ENCODE measurements at places on chromosomes 4 and X.

DNA sequence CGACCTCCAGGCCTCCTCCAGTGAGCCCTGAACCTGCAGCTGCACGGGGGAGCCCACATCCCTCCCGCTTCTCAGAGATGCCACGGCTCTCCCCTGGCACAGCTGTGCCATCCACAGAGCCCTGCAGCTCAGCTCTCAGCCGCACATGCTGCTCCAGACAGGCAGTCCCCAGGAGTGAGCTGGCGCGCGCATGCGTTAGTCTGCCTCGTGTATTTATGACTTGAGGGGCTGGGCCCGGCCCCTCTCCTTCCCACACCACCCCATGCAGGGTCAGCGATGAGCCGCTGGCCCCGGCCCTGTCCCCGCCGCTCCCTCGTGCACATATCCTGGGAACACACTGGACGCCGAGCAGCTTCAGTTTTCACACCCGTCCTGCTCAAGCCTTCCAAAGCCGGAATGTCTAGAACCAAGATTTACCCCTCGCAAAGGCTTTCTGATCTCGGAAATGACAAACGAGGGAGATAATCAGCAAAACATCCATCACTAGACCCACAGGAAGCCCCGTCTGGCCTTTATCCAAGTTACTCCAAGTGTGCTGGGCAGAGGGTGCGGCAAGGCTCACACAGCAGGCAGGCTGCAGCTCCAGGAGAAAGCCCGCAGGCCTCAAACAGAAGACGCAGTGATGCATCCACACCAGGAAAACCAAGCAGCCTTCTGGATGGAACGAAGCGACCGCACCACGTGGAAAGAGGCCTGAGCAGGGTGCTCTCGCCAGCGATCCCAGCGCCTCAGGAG, 24.3 kb downstream of the GAK start:
- DNase-seq, result no peak

GRCh38 chr4:141395919-141396318, 175.2 kb downstream of the ZNF330 start:
- no peak for DNase-seq

- DNase-seq, result no peak
These were observed 131.4 kb downstream of the KLHL13 start for GRCh38 chrX:117985241-117985640.

DNA sequence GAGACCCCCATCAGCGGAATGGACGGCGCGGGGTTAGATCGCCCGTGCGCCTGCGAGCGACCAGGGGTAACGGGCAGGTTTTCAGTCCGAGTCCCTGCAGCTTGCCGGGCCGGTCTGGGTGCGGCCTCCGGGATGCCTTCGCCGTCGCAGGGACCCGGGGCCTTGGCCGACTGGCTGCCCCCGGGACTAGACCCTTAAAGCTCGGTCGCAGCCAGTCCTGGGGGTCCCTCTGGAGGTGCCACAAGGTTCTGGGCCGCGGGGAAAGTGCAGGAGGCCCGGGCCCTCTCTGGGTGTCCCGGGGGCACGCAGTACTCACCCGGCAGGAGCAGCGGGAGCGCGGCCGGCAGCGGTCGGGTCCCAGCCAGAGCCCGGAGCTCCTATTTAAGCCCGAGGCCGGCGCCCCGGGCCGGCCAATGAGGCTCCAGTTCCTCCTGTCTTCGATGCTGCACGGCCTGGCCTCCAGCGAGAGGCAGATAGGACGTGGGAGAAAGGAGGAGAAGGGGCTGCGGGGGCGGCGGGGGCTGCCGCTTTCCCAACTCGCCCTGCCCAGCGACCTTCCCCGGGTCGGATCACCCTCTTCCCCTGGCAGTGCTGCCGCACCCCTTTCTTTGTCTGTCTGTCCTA, at the start of gene SPON2:
Gene SPON2 (minus strand): TSS at position 356 of the 624 bp plus-strand sequence.
- DNase-seq, result no peak

GRCh38 chr4:86521373-86521969, 72.6 kb upstream of the PTPN13 start:
- DNase-seq, result no peak

DNA sequence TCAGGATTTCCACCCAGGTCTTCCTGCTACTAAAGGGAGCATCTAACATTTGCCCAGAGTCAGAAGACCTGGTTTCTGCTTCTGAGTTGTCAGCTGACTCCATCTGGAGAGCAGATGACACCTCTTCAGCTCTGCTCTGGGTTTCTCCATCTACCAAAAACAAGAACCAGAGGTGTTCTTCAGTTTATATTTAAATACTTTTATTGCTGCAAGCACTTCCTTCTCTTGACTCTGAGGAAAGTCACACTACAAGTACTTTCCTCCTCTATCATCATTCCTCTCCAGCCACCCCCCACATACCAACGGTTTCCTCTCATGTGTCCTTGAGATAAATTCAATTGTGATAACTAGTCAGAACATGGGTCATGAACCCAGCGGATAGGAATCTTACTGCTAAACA, 88.4 kb downstream of the PPP3CA start:
- DNase-seq, result no peak

DNA sequence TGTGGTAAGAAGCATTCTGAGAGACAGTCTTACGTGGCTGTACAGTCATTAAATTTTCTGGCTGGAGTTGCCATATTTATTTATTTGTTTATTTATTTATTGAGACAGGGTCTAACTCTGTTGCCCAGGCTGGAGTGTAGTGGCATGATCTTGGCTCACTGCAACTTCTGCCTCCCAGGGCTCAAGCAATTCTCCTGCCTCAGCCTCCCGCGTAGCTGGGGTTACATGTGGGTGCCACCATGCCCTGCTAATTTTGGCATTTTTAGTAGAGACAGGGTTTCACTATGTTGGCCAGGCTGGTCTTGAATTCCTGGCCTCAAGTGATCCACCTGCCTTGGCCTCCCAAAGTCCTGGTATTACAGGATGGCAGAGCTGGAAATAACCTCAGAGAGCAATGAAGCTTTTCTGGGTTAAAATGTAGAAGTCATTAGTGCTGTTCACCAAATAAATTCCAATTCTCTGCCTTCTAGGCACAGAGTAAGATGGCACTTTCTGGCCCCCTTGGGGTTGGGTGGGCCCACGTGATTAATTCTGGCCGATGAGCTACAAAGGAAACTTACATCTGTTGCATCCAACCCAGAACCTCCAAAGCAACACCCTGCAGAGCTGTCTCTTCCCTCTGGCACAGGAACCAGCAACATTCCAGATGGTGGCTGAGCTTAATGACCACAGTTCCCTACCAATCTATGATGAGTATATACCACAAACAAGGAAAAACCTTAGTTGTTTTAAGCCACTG, 4.5 kb downstream of the MRFAP1 start:
- no peak for DNase-seq

- DNase-seq, result no peak
These were observed 1279.7 kb upstream of the ADGRL3 start for GRCh38 chr4:59920416-59920815.

- DNase-seq, result no peak
These were observed 122.4 kb upstream of the PGRMC2 start for GRCh38 chr4:128410037-128410436.

DNA sequence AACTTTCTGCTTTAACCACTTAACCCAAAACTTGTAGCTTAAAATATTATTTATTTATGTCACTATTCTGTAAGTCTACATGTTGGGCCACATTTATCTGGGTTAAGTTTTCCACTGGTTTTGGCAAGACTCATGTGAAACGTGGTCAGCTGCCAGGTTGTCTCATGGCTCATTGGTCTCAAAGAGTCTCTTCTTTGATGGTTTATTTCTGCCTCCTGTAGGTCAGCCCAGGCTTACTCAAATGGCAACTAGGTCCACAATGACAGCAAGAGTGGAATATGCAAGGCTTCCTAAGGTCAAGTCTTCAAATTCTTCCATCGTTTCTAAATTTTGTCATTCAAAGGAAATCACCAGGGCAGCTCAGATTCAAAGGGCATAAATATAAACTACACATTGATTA, 828.7 kb downstream of the PCDH7 start:
- DNase-seq, result no peak

DNA sequence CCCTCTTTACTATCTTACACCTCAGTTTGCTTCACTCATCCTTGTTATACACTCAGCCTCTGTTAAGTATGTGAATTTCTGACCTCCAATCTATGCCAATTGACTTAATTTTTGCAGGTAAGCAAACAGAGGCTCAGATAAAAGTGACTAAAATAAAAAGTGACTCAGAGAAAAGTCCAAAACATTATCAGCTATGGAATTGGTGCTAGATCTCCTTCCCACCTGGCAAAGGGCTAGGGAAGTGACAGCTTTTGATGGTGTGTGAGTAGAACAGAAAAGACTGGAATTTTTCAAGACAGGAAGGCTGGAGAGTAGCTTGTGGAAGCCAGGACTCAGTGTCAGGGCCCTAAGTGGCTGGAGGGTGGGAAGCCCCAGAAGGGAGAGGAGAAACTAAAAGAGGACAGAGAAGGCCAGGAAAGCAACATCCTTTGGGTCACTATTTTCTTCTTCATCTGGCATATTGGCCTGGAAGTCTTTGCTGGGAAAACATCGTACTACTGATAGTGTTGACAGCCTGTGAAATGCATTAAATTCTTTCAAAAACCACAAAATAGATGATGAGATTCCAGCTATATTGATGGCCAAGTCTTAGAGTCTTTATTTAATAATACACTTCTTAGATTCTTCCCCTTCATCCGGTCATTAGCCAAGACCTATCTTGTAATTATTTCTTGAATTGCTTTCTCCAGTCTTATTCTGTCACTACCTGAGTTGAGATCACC, 392.8 kb downstream of the RAPGEF2 start:
- DNase-seq, result no peak

- DNase-seq, result peak; percentile 31
These were observed 39.0 kb upstream of the HGFAC start for GRCh38 chr4:3402491-3403347.

DNA sequence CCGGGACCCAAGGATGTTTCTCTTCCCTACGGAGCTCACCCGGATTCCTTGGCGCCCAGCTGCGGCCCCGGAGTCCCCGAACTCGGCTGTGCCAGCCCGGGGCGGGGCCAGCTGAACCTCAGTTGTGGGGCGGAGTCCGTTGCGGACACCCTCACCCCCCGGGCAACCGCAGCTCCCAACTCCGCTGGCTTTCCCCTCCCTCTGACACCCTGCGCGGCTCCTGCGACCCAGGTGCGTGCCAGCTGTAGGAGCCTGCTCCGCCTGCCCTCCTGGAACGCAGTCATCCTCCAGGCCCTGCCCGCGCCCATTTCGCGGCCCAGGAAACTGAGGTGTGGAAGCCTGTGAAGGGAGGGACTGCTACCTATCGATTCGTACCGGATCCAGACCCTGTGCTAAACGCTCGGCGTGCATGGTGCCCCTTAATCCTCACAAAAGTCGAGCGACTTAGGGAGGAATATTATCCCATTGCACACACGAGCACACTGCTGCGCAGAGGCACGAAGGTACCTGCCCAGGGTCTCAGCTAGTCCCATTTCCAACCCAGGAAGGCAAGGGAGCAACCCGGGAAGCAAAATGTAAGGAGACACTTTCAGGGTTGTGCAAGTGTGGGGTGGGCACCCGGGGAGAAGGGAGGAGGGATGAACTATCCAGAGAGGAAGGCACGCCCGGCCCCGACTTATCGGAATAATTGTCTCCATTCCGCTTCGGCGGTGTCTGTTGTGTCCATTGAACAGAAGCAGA, 12.3 kb downstream of the MSX1 start:
- no peak for DNase-seq

DNA sequence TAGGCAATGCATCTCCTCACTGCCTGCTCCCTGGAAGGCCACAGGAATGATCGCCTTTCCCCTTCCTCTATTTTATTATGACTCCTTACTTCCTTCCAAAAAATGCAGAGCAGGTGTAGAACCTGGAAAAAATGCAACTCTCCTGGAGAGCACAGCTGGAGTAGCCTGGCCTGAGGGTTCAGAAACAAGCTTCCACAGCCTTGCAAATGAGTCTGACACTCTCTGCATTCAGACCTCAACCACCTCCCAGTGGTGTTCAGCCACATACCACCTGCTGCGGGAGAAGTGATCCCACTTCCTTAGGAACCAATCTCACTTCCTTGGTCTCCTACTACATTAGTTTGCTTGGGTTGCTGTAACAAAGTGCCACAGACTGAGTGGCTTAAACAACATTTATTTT, 368.1 kb upstream of the NOCT start:
- no peak for DNase-seq

DNA sequence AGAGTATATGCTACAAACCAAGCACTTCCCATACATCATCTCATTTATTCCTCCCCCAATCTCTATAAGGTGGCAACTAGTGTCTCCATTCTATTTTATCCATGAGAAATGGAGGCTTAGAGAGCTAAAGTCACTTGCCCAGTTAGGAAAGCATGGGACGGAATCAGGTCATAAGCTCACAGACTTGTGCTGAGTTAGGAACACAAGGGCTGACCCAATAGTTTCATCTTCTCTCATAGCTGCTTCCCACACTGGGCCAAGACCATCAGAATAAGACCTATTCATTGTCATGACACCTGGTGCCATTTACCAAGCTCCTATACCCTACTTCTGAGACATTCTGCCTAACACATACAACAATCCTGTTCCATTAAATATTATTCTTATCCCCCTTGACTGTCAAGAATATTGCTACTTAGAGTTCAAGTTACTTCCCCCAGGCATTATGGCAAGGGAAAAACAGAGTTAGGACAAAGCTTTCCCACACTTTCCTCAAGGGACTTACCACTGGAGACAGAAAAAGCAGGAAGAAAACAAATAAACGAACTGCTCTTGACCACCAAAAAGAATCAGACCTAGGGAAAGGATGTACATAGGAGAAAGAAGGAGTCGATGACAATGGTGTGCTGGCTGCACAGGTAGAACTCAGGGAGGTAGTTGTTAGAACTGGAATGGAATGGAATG, 167.8 kb downstream of the LDB2 start:
- DNase-seq, result no peak
